ENCODE measurements at places on chromosomes 12 and 14.

DNA sequence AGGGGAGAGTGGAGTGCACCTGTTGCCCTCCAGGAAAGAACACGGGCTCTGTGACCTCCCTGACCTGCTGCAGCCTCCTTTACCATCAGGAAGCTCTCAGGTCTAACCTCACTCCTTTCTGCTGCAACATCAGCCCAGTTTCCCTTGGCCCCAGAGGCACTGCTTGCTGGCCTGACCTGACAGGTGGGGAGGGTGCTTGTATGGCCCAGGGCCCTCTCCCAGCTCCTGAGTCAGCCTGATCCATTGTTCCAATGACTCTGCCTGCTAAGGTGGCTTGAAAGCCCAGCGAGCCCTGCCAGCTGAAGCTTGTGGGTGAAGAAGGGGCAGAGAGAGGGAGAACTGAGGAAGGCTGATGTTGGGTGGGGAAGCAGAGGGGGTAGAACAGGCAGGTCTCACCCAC, 13.2 kb upstream of the KRT78 start:
- no peak for DNase-seq

DNA sequence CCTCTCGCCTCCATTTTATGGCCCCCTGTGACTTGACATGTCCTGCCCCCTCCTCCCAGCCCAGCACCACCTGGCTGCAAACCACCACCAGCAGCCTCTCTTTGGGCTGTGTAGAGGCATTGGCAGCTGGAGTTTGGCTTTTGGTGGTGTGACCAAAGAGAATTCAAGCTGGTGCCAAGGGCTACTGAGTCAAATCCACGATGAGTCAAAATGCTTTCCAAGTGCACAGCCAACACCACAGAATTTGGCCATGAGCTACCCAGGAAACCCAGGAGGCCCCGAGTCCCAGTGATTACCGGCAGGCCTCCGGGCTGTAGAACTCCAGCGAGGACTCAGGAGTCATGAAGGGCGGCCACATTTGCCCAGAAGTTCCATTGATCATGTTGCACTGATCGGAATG, 53.8 kb downstream of the SCARB1 start:
- DNase-seq: no peak

GRCh38 chr14:55518391-55518790, 61.6 kb upstream of the KTN1 start:
- DNase-seq: no peak

GRCh38 chr12:79206871-79207270, 342.3 kb downstream of the SYT1 start:
- DNase-seq: no peak

- DNase-seq: no peak
Observed at GRCh38 chr12:34356233-34356987, 334.1 kb downstream of the ALG10 start.

DNA sequence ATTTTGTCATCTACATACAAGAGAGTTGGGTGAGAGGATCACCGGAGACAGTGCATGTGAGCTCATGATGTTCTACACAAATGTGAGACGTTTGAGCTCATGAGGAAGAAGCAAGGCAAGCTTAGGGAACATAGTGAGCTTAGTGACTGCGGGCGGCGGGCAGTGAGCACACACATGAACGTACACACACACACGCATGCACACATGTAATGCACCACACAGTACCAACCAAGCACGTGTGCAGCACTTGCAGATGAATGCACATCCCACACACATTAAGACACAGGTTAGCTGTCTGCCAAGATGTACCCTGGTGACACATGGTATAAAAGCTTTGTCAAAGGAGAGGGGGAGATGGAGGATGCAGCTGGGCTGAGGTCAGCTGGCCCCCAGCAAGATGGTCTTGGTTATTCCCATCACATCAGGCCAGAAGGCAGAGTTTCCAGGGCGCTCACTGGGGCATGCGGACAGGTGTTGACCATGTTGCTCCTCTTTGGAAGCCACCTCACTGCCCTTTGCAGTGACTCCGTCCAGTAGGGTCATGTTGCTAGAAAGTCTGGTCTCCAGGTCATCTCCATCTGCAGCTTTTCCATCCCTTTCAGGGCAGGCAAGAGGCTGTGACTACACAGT, 8.7 kb upstream of the CACNA2D4 start:
- DNase-seq: no peak

- DNase-seq: no peak
Observed at GRCh38 chr12:41907550-41907949, 237.1 kb downstream of the GXYLT1 start.

- no peak for DNase-seq
Observed at GRCh38 chr12:20494851-20495250, 126.5 kb downstream of the PDE3A start.

Data from NCI-H1436 treated with DMSO at 0.1 percent for 48 hours (cell line).